ENCODE measurements at places on chromosomes 5 and 9.

DNA sequence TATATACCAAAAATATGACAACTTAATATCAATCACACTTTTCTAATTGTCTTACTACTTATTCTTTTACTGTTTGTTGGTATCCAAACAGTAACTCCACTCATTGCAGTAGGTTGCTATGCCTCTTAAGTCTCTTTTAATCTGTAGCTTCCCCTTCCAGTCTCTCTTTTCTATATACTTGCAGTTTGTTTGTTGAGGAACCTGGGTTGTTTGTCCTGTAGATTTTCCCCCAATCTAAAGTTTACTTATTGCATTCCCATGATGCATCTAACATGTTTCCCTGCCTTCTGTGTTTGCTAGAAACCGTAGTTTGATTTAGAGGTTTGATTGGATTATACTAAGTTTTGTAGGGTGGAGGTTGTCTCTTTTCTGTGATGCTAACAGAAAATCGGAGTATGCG lies 10.6 kb downstream of the PDE8B start:
- no peak for DNase-seq

GRCh38 chr5:57174128-57174889 lies 450 bp downstream of the GPBP1 start:
- no peak for DNase-seq

DNA sequence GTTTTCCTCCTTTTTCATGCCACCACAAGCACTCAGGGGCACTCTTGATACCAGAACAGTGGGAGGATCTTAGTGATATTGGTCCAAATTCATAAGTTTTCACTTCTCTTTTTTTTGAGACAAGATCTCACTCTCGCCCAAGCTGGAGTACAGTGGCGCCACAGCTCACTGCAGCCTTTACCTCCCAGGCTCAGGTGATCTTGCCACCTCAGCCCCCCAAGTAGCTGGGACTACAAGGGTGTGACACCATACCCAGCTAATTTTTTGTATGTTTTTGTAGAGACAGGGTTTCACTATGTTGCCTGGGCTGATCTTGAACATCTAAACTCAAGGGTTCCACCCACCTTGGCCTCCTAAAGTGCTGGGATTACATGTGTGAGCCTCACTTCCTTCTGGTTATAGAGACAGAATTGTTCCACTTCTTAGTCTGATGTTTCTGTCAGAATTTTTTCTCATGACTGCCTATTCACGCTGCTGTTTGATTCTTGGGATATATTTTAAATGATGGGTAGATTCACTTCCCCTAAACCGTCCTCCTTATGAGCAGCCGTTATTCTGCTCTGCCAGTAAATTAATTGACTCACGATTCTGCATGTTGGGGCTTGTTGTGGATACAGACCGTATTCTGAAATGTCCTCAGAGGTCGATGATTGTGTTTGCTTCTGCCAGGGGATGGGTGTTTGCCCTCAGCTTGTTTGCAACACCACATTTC lies 30.8 kb downstream of the MTAP start:
- DNase-seq, result no peak

DNA sequence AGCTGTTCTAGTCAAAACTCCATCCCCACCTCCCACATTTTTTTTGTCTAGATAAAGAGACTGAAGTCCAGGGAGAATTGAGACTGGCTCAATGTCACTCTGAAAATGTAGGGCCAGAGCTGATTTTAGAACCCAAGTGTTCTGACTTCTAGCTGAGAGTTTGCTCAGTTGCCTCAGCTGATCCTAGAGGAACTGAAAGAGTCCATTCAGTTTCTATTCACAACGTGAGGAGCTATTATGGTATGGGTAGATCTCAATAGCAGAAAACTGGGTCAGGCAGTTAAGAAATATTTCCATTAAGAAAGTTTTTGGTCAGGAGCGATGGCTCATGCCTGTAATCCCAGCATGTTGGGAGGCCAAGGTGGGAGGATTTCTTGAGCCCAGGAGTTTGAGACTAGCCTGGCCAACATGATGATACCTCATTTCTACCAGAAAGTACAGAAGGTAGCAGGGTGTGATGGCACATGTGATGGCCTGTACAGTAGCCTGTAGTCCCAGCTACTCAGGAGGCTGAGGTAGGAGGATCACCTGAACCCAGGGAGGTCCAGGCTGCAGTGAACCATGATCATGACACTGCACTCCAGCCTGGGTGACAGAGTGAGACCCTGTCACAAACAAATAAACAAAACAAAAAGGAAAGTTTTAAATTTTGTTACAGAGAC lies 61.7 kb downstream of the GLRA1 start:
- no peak for DNase-seq

DNA sequence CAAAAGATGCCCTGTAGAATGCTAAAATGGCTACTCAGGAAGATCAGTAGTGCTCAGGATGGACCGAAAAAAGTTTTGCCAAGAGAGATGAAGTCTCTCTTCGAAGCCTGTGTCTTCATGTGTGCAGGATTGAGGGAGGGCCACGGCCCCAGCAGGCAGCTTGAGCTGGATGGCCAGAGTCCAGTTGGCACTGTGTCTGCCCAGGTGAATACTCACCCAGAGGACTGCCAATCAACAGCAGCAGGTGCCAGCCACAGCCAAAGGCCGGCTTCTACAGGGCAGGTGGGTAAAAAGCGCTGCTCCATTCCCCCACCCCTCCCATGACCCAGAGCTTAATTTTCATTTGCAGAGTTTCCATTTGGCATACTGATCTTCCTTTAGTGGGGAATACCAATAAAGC lies 287.9 kb upstream of the ZNF608 start:
- DNase-seq, result no peak

- no peak for DNase-seq
Measured at GRCh38 chr5:165616490-165617405, 2111.3 kb downstream of the MAT2B start.

- DNase-seq, result no peak
Measured at GRCh38 chr5:56167519-56167918, 65.6 kb downstream of the ANKRD55 start.

GRCh38 chr9:77017505-77017894 lies 2.0 kb upstream of the FOXB2 start:
- DNase-seq, result no peak

GRCh38 chr9:16475996-16476395 lies 394.5 kb downstream of the BNC2 start:
- no peak for DNase-seq

DNA sequence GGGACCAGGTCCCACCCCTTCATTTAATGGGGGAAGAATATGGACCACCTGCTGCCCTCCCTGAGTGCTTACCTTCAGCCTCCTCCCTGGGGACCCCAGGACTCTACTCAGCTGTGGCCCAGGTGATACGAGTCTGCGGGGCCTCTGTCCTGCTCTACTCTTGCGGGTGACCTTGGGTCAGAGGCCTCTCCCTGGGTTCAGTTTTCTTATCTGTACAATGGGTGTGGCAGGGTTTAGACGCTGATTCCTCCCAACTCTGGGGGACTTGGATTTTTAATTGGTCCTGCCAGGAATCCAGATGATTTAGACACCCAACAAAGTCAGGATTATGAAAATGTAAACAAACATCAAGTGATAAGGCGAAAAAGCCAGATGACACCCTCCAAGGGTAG lies 25.0 kb downstream of the FAM163B start:
- DNase-seq, result no peak

- no peak for DNase-seq
Measured at GRCh38 chr9:18477121-18477660, 3.2 kb downstream of the ADAMTSL1 start.

DNA sequence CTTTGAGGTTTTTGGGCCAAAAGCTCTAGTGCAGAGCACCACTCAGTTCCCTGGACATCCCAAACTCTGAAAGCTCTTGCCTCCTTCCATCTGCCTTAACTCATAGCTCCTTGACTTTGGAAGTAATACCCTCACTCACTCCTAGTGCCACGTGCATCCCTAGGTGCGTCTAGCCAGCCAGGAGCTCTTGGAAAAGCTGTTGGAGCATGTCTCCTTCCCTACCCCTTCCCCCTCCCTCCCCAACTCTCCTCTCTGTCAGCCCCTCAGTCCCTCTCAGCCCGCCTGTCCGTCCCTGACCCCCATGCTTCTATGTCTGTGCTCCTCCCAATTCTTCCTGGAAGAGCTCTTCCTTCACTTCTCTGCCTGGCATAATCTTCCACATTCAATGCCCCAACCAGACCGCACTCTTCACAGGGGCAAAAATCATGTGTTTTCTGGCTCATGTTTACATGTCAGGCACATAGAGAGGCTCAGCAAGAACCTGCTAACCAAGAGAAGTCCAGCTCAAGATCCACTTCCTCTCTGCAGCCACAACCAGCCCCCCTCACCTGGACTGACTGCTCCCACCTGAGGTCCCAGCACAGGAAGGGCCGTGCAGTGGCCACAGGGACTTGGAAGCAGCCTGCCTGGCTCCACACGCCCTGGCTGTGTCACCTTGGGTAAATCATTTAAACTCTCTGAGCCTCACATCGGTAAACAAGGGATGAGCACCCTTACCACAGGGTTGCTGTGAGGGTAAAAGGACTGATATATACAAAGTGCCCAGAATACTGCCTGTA lies 58.4 kb downstream of the WHRN start:
- DNase-seq, result no peak

DNA sequence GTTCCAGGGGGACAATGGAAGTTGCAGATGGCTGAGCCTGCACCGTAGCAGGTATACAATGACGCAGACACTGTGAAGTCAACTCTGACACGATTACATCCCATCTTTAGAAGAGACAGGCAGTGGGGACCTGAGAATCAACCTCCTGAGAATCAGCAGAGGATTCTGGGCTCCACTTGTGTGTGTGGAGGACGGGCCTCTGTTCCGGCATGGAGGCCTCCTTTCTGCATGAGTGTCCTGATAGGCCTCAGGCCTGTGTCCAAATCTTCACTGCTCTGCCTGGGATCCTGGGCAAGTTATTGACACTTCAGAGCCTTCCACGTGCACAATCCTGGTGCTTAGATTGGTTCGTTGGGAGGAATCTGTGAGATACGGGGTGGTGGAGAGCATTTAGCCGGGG lies 151.2 kb upstream of the COL5A1 start:
- DNase-seq, result no peak

GRCh38 chr5:110865400-110866094 lies 126.7 kb downstream of the SLC25A46 start:
- DNase-seq, result no peak

DNA sequence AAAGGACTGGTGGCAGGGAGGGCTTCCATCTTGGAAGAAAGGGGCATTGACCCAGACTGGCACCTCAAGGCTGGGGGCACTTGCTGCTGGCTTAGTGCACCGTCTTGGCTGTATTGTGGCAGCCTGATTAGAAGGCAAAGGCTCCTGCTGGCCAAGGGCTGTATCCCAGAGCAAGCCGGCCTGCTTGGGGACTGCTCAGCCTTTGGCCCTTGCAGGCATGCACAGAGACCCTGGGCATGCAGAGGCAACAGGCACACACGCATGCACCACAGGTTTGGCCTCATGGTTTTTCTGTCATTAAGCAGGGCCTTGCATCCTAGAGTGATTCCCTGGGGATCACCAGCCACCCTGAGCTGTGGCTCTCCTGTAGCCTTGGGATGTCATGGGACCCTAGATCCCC lies 29.0 kb downstream of the PITX1 start:
- DNase-seq, result no peak

GRCh38 chr9:88177371-88177770 lies 39.1 kb upstream of the SPATA31C2 start:
- DNase-seq, result no peak

DNA sequence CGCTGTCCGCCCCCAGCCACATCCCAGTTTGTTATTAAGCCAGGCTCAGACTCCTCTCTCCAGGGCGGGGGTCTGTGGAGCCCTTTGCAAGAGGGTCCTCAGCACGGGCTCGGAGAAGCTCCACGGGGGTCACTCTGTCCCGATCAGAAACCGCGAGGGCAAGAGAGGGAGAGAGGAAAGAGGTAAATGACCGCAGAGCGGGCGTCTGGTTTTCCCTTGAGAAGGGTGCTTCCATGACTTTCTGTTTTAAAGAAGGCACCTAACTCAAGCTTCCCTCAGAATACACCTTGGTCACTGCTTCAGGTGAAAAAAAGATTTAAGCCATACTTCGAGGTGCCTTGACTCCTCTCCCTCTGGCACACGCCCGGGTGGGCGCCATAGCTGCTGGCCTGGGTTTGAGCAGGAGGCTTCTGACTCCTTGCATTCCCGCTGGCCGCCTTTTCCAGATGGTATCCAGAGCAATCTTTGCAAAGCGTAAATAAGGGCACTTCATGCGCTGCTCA lies 5.8 kb upstream of the TERT start:
- no peak for DNase-seq

DNA sequence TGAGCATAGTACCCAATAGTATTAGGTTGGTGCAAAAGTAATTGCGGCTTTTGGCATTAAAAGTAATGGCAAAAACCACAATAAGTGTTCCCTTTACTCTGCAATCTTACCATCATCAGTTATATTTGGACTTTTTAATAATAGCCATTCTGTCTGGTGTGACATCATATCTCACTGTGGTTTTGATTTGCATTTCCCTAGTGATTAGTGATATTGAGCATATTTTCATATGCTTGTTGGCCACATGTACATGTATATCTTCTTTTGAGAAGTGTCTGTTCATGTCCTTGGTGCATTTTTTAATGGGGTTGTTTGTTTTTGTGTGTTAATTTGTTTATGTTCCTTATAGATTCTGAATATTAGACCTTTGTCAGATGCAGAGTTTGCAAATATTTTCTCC lies 289.9 kb downstream of the FAM170A start:
- DNase-seq, result no peak

GRCh38 chr5:60576425-60576824 lies 123.5 kb downstream of the DEPDC1B start:
- DNase-seq, result no peak

DNA sequence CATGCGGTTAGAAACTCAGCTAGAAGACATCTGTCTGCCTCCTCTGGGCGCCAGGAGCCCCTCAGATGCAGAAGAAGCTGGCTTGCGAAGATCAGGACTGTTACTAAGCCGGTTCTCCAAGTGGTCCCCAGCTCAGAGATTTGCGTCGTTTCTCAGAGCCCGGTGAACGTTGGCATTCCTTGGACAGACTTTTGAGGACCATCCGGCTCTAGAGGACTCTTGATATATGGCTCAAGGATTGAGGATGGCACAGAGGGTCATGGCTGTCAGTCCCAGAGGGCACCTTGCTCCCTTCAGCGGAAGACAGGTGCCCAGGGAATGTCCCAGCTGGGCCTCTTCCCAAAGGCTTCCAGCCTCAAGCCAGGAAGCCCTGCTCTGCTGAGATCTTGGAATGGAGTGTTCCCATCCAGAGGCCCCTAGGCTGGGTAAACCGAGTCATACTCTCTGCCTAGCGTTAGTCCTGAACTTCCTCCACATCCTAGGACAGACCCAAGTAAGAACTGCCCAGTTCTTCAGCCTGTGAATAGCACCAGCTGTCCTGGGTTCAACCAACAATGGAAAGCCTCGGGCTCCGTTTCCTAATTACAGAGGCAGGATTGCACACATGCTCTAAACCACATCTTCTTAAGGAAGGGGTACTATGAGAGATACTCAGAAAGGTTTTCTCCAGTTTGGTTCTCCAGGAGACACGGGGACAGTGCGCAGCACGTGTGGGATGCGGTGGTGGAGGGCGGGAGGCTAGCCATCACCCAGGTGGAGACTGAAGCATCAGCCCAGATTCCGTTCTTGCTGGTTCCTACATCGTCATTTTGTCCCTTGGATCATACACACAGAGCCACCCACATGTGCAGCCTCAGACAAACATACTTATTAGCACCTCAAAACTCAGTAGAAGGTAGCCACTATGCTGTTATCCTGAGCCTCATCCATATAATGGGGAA lies 51.4 kb downstream of the ZNF354C start:
- DNase-seq, result no peak
